ENCODE measurements at places on chromosomes 12 and 14. TPM values are rescaled to one million over a fixed set of nuclear protein-coding genes. Genes with fewer than 3 reads are reported as not detected.

- DNase-seq = no peak
- no peak overlapping the region for H3K4me3 ChIP-seq
- H3K27me3 ChIP-seq = no peaks in the 10 kb centered on the region
- H3K36me3 ChIP-seq = no peaks in the 10 kb centered on the region
- no peak overlapping the region for H3K27ac ChIP-seq
- peaks cover 3% of the 10 kb centered on the region for H3K4me1 ChIP-seq
Measured at GRCh38 chr12:101803978-101804377, 26.8 kb downstream of the GNPTAB start.

The MANSC1 gene
- 38.1 TPM for total RNA-seq

- H3K27ac ChIP-seq = no peak overlapping the region
- H3K36me3 ChIP-seq = no peaks in the 10 kb centered on the region
- no peaks in the 10 kb centered on the region for H3K4me1 ChIP-seq
- DNase-seq = no peak
- no peaks in the 10 kb centered on the region for H3K27me3 ChIP-seq
Measured at GRCh38 chr12:52838609-52839435, 4.7 kb upstream of the KRT79 start.

- no peak overlapping the region for H3K4me3 ChIP-seq
- H3K27me3 ChIP-seq = no peaks in the 10 kb centered on the region
- no peak for DNase-seq
- no peaks in the 10 kb centered on the region for H3K36me3 ChIP-seq
- no peaks in the 10 kb centered on the region for H3K4me1 ChIP-seq
Measured at GRCh38 chr12:85191-85666, 18.7 kb downstream of the IQSEC3 start.

DNA sequence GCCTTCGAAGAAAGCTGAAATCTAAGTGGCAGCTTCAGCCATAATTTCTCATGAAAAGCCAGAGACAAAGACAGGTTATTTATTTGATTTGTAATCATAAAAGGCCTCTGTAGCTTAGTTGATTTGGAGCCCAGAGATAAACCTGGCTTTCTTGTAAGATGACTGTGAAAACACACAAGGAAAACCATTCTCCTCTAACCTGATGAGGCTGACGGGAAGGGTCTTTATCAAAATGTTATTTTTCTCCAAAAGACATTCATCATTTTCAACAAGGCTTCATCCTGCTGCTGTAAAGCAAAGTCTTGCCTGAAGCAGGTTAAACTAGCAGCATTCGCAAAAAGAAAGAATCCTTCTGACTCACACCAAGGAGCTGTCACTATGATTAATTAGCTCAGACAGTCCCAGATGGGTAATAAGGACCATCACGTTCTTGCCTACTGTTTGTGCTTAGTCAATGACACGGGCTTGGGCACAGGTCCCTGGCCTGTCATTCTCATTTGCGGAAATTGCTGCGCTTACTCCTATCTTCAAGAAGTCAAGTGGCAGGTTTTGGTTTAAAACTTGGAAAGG, 286.6 kb downstream of the C12orf75 start:
- H3K27me3 ChIP-seq = no peaks in the 10 kb centered on the region
- no peak overlapping the region for H3K27ac ChIP-seq
- H3K4me3 ChIP-seq = no peak overlapping the region

- no peaks in the 10 kb centered on the region for H3K27me3 ChIP-seq
- no peak overlapping the region for H3K4me3 ChIP-seq
- no peaks in the 10 kb centered on the region for H3K4me1 ChIP-seq
- H3K27ac ChIP-seq = no peak overlapping the region
Measured at GRCh38 chr14:88003425-88003824, 1.5 kb upstream of the GPR65 start.

GRCh38 chr14:62066304-62066703, 304.1 kb downstream of the SNAPC1 start:
- no peaks in the 10 kb centered on the region for H3K36me3 ChIP-seq
- DNase-seq = no peak
- H3K27me3 ChIP-seq = no peaks in the 10 kb centered on the region
- H3K4me1 ChIP-seq = no peaks in the 10 kb centered on the region
- H3K27ac ChIP-seq = no peak overlapping the region
- H3K4me3 ChIP-seq = no peak overlapping the region

DNA sequence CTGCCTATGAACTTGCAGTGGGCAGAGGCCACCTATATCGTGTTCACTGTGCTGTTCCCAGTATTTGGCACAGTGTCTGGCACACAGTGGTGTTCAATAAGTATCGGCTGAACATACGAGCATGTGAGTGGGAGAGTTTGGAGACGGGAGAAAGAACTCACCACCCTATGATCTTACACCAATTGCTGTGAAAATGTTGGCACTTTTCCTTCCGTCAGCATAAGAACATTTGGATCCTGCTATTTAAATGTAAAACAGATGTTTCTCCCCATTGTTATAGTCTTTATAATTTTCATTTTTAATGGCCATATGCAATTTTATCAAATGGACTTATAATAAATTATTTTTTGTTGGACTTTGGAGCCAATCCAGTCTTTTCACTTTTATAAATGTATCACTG, 144.4 kb downstream of the EFCAB11 start:
- no peak for DNase-seq
- H3K4me3 ChIP-seq = no peak overlapping the region
- no peak overlapping the region for H3K27ac ChIP-seq
- H3K4me1 ChIP-seq = peaks cover 16% of the 10 kb centered on the region

- no peaks in the 10 kb centered on the region for H3K36me3 ChIP-seq
- H3K27me3 ChIP-seq = no peaks in the 10 kb centered on the region
- no peak for DNase-seq
- H3K4me1 ChIP-seq = peaks cover 32% of the 10 kb centered on the region
Measured at GRCh38 chr14:29928117-29928640, 532 bp upstream of the PRKD1 start.

The PZP gene
- not detected for total RNA-seq

The CLEC7A gene
- 24.3 TPM for total RNA-seq

- H3K36me3 ChIP-seq = no peaks in the 10 kb centered on the region
- no peak overlapping the region for H3K4me3 ChIP-seq
- H3K27me3 ChIP-seq = no peaks in the 10 kb centered on the region
- no peak overlapping the region for H3K27ac ChIP-seq
- DNase-seq = no peak
Measured at GRCh38 chr12:30614031-30614430, 81.6 kb downstream of the IPO8 start.

DNA sequence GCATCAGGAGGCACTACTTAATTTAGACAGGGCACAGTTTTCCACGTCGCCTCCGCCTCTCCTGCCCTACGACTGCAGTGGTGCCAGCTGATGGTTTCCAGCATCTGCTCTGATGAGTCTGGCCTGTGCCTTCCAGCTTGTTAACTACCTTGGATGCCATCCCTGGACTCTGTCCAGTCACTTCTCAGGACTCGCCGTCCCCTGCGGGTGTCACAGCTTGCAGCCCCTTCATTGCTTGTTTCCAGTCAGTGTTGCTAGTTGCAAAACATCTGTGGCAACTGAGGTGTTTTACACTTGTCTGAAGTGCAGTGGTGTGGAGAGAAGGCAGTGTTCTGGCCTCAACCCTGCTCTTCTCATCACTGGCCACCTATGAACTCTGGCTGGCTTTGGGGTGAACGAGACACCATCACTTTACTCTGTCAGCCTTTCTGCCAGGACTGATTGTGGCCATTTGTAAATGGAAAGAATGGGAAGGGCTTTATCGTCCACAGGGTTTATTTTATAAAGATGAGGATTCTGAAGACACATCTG, 8.3 kb downstream of the ADGRD1 start:
- H3K4me3 ChIP-seq = no peak overlapping the region
- H3K36me3 ChIP-seq = peaks cover under 1% of the 10 kb centered on the region
- no peak overlapping the region for H3K27ac ChIP-seq
- DNase-seq = no peak
- no peaks in the 10 kb centered on the region for H3K27me3 ChIP-seq

GRCh38 chr12:95918194-95918993, 24.0 kb downstream of the CCDC38 start:
- no peaks in the 10 kb centered on the region for H3K27me3 ChIP-seq
- H3K4me3 ChIP-seq = no peak overlapping the region
- no peaks in the 10 kb centered on the region for H3K4me1 ChIP-seq

All from thoracic aorta (tissue), 2 donors.